T-helper 1 cell (primary cell): ENCODE measurements at places on chromosomes 2 and 18.

- DNase-seq = no peak
These were observed 54.5 kb upstream of the TMEM87B start for GRCh38 chr2:112000399-112001135.

DNA sequence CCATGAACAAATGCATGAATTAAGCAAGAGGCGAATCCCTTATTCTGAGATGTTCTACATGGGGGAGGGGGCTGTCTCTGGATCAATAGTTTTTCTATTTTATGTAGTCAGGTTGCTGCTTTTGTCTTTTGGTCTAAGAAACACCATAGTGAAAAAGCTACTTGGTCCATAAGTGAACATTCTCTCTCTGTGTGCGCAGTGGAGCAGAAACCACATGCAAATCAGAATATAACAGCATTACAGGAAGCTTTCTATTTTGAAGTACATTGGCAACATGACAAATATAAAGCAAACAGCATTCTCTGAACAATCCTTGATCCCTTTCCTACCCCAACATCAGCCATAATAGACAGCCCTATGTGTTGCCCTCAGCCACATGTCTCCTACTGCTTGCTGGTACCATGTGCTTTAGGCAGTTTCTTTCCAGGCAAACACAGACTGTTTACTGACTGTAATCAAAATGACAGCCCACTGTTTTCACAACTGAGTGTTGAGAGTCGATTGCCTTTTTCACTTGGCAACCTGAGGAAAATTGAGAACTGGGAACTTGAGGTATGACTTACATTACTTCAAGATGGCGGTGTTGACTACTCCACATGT lies 10.6 kb downstream of the SCN3A start:
- DNase-seq = no peak

DNA sequence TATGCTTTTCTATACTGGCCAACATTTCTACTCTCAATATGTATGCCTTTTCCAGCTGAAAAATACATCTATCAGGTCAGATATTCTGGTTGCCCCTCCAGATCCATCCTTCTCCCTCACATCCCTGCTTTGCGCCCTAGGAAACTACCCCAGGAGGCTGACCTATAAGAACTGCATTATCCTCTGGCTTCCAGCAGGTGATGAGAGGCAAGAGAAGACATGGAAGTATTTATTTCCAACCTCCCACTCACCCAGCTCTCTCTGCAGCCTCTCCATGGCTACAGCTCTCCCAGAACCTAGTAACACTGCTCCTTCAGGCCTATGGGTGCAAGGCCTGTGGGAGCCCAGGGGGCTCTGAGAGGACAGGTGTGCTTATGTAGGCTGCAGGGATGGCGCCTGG lies 42.9 kb downstream of the ARID5A start:
- DNase-seq = no peak

DNA sequence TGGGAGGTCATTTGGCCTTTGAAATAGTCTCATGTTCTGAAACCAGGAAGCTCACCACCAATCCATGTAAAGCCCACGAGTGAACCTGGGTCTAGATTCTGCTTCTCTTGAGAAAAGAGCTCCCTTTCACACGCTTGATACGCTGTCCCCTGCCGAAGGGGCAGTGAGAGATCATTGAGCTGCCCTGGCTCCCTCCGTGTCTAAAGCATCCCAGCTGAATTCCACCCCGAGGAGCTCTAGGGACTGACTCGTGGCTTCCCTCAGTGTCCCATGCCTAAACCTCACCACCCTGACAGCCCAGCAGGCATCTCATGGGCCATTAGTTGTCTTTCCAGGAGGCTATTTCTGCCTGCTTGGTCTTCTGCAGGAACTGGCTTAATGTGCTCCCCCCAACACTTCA lies 68.6 kb downstream of the COL6A3 start:
- no peak for DNase-seq

DNA sequence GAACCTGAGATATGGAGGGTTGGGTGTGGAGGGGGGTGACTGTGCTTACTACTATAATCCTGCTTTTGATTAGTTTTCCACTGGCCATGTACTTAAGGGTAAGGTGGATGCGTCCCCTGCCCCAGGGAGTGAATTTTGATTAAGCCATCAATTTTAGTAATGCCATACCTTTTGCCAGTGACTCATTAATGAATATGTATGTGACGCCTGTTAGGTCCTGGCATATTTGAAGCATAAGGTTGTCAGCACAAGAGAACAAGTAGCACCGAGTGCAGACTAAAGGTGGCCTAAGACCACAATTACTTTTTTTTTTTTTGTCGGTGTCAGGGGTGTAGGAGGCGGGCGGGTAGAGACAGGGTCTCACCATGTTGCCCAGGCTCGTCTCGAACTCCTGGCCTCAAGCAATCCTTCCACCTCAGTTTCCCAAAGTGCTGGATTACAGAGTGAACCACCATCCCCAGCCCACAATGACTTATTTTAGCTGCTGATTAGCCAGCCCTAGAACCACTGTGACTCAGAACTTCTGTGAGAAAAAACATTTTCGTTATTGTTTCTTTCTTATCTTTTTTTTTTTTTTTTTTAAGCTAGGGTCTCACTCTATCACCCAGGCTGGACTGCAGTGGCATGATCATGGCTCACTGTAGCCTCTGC lies 7.0 kb downstream of the TANC1 start:
- DNase-seq = no peak

DNA sequence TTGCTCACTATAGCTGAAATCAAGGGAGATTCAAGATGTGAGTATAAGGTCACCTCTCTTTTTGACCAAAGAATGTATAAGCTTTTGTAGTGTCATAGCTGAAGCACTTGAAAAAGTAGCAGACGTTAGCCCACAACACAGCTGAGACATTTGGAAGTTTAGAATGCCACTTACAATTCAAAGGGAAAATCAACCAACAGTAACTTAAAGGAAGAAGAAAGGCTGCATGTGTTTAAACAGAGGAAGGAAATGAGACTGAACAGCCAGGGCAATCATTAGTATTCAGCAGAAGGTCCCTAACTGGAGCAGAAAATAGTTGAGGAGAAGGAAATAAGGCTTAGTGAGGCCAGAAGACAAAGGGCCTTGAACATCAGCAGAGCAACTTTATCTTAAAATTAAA lies 23.5 kb upstream of the SCG2 start:
- DNase-seq = no peak

GRCh38 chr2:187502467-187502866 lies 51.8 kb downstream of the TFPI start:
- no peak for DNase-seq

DNA sequence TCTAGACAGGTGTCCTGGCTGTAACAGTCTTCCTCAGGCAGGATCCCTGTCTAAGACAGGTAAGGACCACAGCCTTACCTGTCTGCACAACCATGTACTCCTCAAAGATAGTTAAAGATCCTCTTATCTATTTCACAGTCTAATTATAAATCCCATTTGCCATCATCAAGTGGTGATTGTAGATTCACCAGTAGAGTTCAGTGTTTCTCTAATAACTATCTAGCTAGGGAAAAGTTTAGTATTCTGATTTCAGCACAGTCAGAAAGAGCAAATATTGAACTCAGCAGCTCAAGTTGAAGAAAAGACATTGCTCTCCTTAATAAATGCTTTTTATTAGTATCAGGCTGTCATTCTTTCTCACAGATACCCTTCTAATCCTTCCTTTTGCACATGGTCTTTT lies 1305.5 kb upstream of the NXPH2 start:
- no peak for DNase-seq

- DNase-seq = no peak
These were observed 86.6 kb downstream of the COL5A2 start for GRCh38 chr2:189092936-189093335.
